ENCODE measurements at places on chromosomes 7 and 10.
A peak's percentile ranks its signal among the peaks of the same experiment; 100 is the strongest.

GRCh38 chr7:24913801-24914464, 66.0 kb downstream of the OSBPL3 start:
- no peak for DNase-seq

DNA sequence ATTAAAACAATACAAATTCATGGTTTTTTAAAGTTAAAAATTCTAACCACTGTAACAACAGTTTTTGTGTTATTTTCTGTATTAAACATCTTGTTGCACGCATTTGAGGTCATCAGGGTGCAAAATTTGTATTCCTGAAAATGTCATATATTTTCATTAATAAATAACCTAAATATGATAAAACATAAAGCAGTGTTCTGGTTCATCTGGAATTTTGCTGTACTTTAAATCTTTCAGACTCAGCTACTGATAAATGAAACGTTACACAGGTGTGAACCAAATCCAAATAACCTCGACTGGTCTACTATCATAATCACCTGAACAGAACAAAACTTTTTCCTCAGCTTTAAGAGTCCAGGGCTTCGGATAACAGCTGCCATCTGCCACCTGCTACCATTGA, 6.9 kb downstream of the IFIT2 start:
- DNase-seq, result no peak

GRCh38 chr7:10571759-10572158, 401.9 kb upstream of the PHF14 start:
- DNase-seq, result no peak

- DNase-seq, result no peak
Observed at GRCh38 chr7:33233659-33234058, 104.3 kb downstream of the BBS9 start.

DNA sequence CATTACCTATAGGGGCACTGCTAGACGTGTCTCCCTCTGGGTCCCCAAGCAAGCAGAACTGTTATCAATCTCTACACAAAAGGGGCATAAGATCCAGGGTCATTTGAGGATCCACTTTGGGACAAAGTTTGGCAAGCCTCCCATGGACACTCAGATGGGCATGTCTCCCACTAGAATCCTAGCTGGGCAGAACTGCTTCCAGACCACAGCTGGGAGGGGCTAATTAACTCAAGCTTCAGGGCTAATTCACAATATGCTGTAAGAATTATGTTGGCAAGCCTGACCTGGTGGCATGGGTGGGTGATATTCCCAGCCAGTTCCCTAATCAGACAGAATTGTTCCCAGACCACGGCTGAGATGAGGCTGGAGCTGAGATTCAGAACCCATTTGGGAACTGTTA, 738.4 kb upstream of the FZD8 start:
- no peak for DNase-seq

DNA sequence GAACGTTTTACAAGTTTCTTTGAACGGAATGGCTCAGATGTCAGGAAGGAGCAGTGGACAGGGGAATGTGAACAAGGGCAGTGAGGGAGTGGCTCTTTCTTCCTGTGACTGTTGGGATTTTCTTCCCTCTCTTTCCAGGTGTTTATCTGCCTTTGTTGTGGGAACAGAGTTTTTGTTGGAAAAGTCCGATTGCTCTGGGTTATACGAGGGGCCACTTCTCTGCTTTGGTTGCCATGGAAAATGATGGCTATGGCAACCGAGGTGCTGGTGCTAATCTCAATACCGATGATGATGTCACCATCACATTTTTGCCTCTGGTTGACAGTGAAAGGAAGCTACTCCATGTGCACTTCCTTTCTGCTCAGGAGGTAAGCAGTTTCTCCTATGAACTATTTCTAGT, 41.4 kb downstream of the ZRANB1 start:
- DNase-seq, result peak; percentile 41

- DNase-seq, result no peak
Observed at GRCh38 chr10:96096958-96097357, 33.1 kb upstream of the ZNF518A start.

DNA sequence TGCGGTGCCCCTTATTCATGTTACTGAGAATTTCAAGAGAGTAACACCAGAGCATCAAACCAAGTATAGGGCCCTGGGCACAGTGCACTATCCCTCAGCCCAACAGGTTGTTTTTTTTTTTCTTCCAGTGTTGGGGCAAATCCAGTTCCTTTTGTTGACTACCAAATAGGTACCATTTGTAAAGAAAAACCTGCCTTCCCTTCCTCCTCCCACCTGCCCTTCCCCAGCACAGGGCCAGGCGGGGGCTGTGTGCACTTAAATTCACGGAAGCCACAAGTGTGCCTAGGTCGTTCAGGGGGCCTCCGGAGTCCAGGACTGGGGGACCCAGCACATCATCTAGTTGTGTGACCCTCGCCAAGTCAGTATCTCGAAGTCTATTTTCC, 595 bp upstream of the SFXN4 start:
- DNase-seq, result no peak

DNA sequence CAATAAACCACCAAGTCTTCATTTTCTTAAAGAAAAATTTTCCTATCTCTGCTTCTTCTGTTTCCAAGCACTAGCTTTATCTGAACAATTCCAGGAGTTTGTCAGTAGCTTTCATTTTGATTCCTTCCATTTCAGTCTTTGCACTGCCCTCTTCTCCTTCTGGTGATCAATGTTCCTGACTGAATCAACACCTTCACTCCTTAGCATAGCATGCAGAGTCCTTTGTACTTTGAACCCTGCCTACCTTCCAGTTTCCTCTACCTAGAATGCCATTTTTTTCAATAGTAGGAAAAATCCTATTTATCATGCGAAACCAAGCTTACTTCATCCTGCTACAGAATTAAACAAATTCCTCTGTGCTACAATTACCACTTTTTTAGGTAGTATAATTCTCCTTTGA, 1.9 kb upstream of the C10orf88 start:
- DNase-seq, result no peak

DNA sequence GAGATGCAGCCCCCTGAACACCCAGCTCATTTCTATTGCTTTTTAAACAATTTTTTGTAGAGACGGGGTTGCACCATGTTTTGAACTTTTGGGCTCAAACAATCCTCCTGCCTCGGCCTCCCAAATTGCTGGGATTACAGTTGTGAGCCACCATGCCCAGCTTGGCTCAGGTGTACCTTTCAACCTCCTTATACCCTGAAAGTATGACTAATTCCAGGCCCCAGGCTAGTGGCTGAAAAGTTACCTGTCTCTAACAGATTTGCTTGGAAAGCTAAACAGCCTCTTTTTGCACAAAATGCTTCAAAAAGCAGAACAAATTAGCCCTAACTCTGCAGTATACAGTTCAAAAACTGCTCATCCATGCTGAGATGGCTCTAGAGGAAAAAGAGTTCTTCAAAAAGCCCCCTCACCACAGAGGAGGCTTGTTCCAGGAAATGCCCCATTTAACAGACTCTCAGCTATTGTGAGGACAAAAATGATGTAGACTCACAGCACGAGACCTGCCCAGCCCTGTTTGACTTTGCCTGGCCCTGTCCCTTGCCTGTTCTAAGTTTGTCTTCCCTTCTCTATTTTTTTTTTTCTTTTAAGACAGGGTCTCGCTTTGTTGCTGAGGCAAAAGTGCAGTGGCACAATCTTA, 13.4 kb upstream of the AP1S1 start:
- no peak for DNase-seq

All from EH (cell line).